ENCODE measurements at places on chromosomes 12 and 14. TPM values are rescaled to one million over a fixed set of nuclear protein-coding genes. Genes with fewer than 3 reads are reported as not detected.

- H3K4me1 ChIP-seq: no peaks in the 10 kb centered on the region
- no peak for DNase-seq
- H3K36me3 ChIP-seq: no peaks in the 10 kb centered on the region
- H3K4me3 ChIP-seq: no peak overlapping the region
- H3K27ac ChIP-seq: no peak overlapping the region
- no peaks in the 10 kb centered on the region for H3K27me3 ChIP-seq
Measured at GRCh38 chr12:87856-88255, 21.3 kb downstream of the IQSEC3 start.

- H3K4me1 ChIP-seq: no peaks in the 10 kb centered on the region
- no peak overlapping the region for H3K4me3 ChIP-seq
- H3K27me3 ChIP-seq: no peaks in the 10 kb centered on the region
- no peak for DNase-seq
- no peak overlapping the region for H3K27ac ChIP-seq
Measured at GRCh38 chr12:39905152-39905551, 200.7 kb downstream of the SLC2A13 start.

DNA sequence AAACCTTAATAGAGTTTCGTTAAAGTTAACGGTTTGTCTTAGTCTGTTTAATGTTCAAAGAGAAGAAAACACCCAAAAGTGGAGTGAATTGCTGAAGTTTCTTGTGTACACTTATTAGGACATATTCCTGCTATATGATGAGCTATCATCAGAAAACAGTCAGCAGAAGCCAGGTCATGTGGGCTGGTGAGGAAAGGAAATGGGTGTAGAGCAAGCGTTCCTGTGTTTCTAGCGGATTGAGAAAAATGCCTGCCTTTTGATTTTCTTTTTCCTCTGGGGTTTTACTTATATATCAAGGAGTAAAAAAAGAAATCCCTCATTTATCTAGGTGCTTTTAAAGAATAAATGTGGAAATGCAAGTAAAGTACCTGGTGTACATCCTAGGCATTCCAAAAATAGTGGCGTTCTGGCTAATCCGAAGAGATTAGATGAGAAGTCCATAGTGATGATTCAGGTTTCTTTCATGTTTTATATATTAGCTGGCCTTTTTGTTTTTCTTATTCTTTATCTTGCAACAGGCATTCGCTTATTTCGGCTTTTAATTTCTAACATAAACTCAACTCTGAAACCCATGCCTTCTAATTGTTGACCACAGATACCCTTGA is 50.7 kb downstream of the FLRT2 start:
- no peak overlapping the region for H3K27ac ChIP-seq
- no peak for DNase-seq
- H3K27me3 ChIP-seq: no peaks in the 10 kb centered on the region

The TRHDE gene
- total RNA-seq: 21.0 TPM

The POTEG gene
- not detected for total RNA-seq
